ENCODE measurements at places on chromosomes 5 and 9.
A peak's percentile ranks its signal among the peaks of the same experiment; 100 is the strongest.

- no peak for DNase-seq
These were observed 73.5 kb downstream of the MFAP3 start for GRCh38 chr5:154112255-154112654.

DNA sequence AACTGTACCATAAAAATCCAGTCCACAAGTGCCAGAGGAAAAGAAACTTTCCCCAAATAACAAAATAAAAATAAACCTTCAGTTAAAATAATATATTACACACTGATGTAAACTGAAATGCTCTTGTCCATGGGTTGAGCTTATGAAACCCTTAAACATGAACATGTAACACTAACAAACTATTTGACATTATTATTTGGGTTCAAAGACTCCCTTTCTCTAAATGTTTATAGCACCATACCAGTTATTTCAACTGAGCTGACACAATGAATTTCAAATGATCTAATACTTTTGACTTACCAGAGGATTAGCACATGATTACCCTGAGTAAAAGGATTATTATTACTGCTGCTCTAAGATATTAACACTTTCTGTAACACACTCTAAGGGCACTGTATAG lies 251.1 kb downstream of the BNC2 start:
- DNase-seq, result no peak

DNA sequence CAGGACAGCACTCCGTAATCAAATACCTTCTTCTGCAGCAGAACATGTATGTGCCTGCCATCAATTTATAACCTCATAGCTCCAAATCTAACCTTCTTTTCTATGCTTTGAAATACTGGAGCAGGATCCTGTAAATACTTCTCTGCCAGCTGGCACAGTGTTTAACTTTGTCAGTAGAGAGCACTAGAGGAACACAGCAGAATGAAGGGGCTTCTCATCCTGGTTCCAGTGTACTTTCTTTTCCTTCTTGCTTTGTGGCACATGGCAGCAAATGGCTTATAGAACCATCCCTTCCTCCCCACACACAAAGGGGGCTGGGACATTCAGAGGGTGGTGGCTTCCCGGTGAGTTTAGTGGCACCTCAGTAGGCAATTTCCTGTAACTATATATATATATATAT lies 3.8 kb upstream of the FBXW11 start:
- no peak for DNase-seq

- no peak for DNase-seq
These were observed 49.2 kb downstream of the EBF1 start for GRCh38 chr5:159050316-159051143.

GRCh38 chr9:87271696-87272477 lies 225.8 kb upstream of the DAPK1 start:
- no peak for DNase-seq

DNA sequence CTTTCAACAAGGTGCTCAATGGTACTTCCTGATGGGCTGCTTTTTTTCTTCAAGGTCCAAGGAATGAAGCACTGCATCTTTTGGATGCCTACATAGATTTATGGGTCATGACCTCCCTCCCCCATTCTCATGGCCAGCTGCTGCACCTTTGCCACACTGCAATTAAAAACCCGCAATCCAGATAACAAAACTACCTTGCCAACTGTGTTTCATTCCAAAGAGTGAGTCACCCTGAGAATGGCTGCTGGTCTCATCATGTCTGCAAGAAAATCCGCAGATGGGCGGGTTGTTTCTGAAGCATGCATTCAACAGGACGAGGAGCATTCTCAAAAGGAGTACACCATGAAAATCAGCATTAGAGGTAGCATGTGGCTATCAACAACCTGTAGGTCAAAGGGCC lies 139.8 kb downstream of the ELAVL2 start:
- DNase-seq, result no peak

DNA sequence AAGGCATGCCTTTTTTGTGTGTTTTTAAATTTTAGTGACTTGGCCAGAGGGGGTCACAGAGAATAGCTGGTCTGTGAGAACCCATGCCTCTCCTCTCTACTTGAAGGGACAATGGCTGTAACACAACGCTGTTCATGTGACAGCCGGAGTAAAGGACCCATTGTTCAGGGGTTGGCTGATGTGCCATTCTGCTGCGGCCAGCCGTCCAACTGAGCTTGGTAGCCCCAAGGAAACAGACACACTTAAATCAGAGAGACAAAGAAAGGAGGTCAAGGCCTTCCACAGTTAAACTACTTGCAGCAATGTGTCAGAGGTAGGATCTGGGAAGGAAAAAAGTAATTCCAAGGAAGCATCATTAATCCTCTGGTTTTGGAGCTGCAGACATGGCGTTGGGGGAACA lies 8.1 kb downstream of the MEGF10 start:
- no peak for DNase-seq

GRCh38 chr9:82987370-82988189 lies 75.4 kb downstream of the RASEF start:
- no peak for DNase-seq

DNA sequence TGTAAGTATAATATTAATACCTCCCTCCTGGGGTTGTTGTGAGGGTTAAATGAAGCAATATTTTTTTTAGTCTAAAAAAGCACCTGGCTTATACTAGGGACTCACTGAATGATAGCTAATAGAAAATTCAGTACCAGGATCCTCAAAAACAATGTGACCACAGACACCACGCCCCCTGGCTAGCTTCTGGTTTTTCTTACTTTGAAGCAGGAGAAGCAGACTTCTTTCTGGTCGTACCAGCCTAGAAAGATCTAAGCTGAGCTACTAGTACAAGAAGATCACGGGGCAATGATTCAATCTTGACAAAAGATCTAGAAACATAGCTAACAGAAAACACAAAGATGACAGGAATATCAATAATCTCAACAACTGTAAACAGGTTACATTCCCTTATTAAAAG lies 218.5 kb upstream of the SLC30A5 start:
- DNase-seq, result no peak

DNA sequence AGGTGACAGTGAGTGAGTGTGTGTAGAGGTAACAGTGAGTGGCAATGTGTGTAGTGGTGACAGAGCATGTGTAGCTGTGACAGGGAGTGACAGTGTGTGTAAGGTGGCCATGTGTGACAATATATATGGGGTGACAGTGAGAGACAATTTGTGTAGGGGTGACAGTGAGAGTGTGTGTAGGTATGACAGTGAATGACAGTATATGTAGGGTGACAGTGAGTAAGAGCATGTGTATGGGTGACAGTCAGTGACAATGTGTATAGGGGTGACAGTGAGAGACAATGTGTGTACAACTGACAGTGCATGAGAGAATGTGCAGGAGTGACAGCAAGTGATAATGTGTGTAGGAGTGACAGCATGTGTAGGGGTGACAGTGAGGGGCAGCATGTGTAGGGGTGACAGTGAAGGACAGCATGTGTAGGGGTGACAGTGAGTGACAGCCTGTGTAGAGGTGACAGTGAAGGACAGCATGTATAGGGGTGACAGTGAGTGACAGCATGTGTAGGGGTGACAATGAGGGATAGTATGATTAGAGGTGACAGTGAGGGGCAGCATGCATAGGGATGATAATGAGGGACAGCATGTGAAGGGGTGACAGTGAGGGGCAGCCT lies 10.1 kb upstream of the GAPT start:
- DNase-seq, result no peak

GRCh38 chr5:130023604-130024003 lies 119.3 kb downstream of the CHSY3 start:
- DNase-seq, result no peak

- no peak for DNase-seq
These were observed 511.6 kb upstream of the ZNF608 start for GRCh38 chr5:125257997-125258396.

GRCh38 chr5:136521696-136522095 lies 156.4 kb upstream of the TRPC7 start:
- no peak for DNase-seq

DNA sequence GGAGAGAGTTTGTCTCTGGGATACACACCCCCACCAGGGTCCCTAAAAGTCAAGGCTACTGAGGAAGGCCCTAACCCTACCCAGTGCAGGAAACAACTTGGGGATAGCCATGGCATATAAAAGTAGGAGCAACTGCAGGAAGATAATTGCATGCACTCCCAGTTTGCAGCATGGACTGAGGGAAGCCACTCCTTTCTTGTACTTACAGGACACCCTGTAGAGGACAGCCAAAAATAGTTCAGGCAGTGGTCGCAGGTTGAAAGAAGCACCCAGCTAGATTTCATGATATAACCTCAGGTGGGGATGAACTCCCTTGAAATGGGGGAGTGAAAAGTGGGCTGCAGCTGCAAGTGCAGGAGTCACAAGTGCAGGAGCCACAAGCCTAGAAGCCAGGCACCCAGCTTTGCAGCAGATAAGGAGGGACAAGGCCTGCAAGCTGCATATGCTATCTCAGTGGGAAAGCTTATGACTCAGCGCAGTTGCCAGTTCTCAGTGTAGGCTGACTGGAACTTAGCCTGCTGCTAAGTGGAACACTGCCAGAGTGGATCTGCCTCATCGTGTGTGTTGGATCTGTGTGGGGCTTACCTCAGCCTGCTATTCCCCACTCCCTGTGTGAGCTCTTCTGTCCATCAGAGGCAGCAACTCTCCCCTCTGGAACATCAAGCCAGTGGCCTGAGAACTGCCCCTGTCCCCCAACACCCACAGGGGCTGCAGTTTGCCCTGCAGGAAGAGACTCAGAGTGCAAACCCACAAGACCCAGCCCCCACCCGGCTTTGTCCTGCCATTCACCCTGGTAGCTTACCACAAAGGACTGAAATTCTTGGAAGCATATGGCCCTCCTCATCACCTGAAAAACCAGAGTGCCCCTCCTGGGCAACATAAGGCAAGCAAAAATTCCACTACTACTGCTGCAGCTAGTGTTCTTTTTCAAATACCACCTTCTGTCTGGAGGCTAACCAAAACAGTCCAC lies 42.7 kb downstream of the CYLC2 start:
- peak; percentile 40 for DNase-seq

- DNase-seq, result no peak
These were observed 604.6 kb upstream of the C9orf72 start for GRCh38 chr9:28177925-28178324.

DNA sequence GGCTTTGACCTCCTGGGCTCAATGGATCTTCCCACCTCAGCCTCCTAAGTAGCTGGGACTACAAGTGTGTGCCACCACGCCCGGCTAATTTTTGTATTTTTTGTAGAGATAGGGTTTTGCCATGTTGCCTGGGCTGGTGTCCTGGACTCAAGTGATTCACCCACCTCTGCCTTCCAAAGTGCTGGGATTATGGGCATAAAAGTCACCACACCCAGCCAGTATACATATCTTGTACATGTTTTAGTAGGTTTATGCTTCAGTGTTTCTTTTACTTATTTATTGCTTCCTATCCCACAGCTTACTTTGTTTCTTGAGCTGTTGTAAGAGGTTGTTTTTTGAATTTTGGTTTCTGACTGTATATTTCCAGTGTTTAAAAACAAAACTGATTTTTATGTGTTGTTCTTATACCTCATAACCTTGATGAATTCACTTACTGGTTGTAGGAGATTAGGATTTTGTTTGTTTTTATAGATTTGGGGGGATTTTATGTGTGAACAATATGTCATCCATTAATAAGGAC lies 12.9 kb downstream of the FBXW5 start:
- DNase-seq, result no peak

- no peak for DNase-seq
These were observed 53.5 kb upstream of the MCCC2 start for GRCh38 chr5:71533615-71534014.
